ENCODE measurements at places on chromosomes 3 and 15.

DNA sequence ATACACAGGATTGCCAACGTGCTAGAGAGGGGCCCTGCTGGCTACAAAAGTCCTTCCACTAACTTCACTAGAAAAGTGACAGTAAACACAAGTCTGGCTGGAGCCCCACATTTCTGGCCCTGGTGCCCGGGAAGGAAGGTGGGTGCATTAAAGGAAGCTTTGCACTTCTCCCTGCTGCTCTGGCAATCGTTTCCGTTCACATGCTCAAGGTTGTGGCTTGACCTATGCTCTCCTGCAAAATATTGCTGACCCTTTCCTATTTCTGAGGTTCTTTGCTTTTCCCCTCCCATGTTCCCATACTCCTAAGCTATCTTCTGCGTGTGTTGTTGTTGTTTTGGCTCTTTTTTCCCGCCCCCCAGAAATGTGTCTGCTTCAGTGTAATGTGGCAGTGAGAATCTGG is 9.1 kb upstream of the CCR3 start:
- DNase-seq, result no peak

GRCh38 chr3:16033889-16034687 is 140.4 kb upstream of the GALNT15 start:
- no peak for DNase-seq

DNA sequence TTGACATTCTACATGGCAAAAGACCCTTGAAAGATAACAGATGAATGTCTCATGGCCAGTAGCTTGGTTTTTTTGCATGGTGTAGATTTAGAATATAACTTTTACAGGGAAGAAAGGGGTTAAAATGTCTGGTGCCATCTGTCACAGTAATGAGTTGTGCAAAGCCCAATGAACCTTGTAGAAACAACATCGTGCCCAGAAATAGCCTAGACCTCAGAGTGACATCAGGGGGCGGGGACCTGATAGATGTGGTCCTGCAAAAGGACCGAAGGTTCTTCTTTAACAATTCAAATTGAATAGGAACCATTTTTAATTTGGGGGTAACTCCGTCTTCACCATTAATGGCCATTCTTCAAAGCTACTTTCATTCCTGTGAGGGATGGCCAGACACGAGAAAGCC is 254.1 kb upstream of the CTDSPL start:
- no peak for DNase-seq

DNA sequence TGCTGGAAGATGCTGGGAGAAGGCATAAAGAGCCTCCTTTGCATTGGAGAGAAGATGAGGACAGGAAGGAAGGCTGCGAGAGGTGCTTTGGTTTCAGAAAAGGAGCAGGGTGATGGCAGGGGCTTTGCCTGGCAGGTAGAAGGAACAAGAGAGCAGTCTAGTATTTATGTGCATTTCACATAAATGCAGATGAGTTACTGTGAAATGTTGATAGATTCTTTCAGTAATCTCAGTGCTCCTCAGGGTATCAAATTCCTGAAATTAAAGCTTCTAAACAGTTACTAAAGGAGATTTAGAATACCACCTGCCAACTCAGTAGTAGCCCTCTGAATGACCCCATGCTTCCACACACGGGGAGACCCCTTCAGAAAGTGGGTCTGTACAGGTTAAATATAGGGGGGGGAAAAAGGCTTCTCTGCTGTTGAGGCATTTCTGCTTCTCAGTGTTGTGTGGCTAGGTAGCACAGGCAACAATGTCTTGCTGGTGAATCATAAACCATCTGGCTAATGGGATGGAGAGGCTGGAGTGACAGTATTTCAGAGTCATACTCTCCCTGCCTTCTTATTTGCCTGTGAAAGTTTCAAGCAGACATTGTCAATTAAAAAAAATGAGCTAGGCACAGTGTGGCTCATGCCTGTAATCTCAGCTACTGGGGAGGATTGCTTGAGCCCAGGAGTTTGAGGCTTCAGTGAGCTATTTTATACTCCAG is 14.3 kb upstream of the FBXL22 start:
- DNase-seq, result peak; percentile 20

DNA sequence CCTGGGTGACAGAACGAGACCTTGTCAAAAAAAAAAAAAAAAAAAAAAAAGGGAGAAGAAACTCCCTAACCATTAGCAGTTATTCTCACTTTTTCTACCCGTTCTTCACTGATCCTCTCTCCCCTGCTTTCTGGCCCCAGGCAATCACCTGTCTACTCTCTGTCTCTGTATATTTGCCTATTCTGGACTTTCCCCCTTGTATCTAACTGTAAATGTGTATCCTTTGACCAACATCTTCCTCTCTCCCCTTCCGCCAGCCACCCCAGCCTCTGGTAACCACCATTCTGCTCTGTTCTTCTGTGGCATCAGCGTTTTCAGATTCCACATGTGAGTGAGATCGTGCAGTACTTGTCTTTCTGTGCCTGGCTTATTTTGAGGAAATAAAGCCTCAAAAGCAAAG is 6.9 kb downstream of the CYFIP1 start:
- DNase-seq, result no peak

- no peak for DNase-seq
These were observed 84.9 kb downstream of the SMAD6 start for GRCh38 chr15:66786708-66787488.

DNA sequence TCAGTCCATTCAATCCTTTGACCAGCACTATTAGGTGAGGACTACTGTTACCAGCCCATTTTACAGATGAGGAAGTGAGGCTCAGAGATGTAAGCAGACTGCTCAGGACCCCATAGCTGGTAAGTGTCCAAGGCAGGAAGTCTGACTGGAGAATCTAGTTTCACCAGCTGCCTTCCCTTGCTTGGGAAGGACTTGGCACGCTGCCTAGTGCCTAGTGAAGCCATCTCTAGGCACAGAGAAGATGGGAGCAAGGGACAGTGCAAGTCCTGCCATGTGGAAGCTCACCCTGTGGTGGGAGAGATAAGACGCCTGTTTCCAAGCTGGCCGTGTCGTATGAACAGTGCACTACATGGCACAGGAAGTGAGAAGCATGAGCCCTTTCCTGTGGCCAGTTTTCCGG is 111.8 kb upstream of the TMC3 start:
- DNase-seq, result no peak

- no peak for DNase-seq
These were observed 8.3 kb downstream of the MEF2A start for GRCh38 chr15:99574048-99574447.
